Chondrocyte (in vitro differentiated cells): ENCODE measurements at places on chromosomes 11 and 22.

DNA sequence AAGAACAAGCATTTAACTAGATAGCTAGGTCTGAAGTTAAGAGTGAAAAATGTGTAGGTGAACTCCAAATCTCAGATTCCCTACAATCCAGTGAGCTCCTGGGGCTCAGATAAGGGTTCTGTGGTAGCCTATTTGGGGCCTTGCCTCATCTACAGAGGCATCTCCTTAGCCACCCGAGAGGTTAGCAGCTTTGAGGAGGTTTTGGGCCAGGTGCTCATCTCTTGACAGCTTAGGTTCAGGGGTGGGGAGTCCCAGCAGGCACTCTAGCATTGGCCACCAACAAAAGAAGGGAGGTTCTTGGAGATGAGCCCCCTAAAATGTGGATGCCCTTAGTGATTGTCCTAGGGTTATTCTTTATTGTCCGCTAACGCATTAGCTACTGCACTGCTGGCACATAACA lies 184.4 kb upstream of the B3GAT1 start:
- no peak for DNase-seq

DNA sequence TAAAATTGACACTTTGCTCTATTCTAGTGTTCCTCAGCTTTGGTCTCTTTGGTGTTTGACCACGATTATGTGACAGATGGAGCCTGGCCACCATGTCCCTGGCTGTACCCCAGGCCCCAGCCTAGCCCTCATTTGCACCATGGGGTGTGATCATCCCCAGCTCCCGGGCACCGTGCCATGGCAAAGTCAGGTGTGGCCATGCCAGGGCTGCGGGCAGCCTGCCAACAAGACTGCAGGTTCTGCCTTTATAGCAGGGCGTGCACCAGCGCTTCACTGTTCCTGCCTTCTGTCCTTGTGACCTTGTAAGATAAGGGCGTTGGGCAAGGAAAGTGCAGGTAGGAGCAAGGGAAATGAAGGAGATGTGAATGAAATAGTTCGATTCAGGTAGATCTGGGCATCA lies 22.4 kb upstream of the APOBEC3A start:
- DNase-seq: no peak

DNA sequence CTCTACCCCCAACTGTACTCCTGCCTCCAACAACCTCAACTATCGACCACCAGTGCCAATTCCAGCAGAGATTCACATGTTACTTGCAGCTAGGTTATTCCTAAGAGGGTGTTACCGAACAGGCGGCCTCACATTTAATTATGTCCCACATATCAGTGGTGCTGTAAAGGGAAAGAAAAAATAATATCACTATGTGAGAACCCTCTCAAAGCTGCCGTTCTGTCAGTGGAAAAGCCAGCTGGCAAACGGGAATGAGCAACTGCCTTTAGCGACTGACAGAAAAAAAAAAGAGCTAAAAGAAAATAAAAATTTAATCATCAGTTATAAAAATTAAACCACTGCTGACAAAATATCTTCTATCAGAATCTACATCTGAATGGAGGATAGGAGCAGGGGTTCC lies 270.8 kb upstream of the NARS2 start:
- no peak for DNase-seq

DNA sequence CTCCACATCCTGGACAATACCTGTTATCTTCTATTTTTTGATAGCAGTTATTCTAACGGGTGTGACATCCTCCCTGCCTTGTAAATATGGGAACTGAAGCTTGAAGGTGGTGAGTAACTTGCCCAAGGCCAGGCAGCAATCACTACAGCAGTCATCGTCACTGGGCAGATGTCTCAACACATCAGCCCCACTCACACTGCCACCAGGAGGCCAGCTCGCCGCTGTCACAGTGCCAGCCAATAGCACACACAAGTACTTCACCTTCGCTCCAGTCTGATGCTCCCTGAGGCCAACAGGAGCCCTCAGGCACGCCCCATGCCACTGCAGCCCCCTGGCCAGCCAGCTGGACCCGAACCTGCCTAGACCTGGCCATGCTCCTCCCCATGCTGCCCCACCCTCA lies 4.9 kb upstream of the TTLL1 start:
- DNase-seq: no peak

GRCh38 chr22:45200860-45201511 lies 37.3 kb downstream of the NUP50 start:
- peak; percentile 77 for DNase-seq

DNA sequence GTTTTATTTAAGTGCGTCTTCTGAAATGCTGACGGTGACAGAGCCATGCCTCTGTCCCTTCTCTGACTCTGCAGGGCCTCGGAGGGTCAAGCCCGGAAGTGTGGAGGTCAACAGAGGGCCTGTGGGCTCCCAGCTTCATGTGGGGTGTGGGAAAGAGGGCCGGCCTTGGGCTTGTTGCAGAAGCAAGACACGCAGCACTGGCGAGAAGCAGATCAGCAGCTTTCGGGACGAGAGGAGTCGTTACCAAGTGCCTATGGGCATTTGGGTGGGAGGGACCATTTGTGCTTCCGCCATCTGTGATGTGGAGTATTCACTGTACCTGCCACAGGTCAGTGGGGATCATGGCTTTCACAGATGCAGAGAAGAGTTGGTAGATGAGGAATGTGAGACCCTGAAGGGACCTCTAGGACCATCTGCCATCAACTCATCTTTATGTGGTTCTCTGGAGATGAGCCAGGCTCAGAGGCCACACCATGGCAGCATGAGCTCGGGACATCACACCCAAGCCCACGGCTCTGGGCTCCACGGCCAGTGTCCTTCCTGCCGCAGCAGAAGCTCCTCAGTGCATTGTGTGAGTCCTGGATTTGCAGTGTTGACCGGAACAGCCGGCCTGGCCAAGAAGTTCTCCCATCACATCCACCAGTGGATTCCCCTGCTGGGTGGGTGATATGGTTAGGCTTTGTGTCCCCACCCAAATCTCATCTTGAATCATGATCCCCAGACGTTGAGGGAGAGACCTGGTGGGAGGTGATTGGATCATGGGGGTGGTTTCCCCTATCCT lies 590.7 kb downstream of the TBC1D22A start:
- DNase-seq: no peak

DNA sequence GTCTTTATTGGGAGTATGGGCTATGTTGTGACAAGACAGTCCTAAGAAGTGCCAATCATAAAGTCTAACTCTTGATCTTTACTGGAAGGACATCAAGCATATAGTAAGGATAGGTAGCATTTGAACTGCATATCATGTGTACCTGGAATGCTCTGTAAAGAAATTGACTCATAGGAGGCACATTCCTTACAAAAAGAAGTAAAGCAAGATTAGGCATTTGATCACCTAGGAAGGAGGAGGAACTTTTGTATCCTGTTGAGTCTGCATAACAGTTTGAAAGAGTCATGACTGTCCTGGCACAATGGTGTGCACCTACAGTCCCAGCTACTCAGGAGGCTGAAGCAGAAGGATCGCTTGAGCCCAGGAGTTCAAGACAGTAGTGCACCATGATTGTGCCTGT lies 42.2 kb upstream of the DNAJB7 start:
- DNase-seq: no peak

DNA sequence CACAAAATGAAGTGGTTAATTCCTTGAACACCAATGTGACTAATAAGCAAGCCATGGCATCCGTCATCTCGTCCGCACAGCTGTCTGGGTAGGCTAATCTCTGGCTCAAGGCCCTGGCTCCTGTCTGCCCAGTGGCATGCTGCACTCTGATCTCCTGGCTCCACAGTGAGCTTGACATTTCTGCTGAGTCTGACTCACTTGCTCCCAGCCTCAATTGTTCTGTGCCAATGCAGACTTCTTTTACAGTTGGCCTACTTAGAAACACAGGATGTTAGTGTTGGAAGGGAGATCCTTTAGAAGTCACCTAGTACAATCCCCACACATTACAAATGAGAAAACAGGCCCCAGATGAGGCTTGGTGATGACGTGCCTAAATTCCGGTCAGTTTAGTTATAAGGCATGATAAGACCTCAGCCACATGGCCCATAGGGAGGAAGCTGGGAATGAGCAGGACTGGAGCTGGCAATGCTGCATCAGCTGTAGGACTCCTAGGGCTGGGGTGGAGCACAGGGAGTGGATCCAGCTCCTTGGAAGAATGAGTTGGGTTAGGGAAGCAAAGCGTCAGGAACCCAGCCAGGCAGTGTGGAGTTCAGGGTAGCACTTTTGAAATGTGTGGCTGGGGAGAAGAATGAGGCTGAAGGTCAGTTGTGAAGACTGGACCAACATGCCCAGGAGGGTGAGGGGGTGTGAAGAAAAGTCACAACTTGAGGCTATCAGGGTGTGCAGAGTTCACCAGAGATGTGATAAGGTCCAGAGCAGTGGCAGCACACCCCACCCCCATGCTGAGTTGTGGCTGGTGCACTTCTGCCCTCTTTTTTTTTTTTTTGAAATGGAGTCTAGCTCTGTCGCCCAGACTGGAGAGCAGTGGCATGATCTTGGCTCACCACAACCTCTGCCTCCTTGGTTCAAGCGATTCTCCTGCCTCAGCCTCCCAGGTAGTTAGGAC lies 70.2 kb upstream of the EED start:
- DNase-seq: no peak

GRCh38 chr11:74050465-74050864 lies 41.6 kb upstream of the UCP3 start:
- no peak for DNase-seq

- DNase-seq: peak; percentile 55
Observed at GRCh38 chr11:1471736-1472135, 14.8 kb downstream of the MOB2 start.

DNA sequence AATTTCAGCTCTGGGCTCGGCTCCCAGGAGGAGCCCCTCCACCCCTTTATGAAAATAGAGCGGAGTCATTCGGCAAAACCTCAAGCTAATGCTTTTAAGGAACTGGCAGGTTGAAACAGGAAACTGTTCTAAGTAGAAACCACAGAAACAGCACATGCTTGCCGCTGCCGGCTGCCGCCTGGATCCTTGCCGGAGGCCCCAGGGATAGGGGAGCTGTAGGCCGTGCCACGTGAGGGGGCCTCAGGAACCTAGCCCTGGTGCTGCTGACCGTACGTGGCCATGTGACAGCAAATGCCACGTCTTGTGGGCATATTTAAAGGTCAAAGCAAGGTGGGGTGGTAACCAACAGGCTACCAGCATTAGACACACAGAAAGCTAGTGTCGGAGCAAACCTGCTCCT lies 77.9 kb upstream of the TIMP3 start:
- DNase-seq: no peak

DNA sequence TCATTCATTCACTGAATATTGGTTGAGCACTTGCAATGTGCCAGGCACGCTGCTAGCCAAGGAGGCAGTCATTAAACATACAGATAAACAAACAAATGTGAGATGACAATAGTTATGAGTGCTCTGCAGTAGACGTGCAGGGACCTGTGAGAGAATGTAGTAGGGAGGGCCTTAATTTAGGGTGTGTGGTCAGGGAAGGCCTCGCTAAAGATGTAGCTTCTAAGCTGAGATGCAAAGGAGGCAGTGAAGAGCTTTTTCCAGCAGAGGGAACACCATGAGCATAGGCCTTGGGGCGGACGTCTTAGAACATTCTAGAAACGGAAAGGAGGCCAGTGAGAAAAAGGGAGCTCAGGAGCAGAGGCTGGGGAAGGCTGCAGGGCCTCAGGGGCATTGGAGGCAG lies 789 bp upstream of the NCF4 start:
- DNase-seq: no peak

DNA sequence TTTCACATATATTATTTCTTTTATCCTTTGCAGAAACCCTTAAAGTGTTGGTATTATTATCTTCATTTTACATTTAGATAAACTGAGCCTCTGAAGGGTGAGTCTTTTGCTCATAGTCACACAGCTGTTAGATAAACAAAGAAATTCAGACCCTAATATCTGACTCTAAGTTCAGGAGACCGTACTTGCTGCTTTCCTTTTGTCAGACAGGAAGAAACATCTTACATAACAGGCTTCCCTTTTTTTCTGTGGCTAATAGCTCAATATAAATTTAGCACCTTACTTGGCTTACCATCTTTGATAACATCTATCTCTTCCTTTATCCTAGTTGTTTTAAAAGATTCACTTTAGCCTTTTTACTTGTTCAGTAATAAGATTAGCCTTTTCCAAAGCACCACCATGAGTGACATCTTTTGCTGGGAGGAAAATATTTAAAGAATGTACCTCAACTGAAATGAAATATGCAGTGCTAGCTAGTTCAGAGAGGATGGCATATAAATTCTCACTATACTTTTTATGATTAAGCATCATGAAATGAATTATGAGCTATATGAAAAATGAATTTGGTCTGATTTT lies 128.6 kb downstream of the WNT11 start:
- DNase-seq: no peak

DNA sequence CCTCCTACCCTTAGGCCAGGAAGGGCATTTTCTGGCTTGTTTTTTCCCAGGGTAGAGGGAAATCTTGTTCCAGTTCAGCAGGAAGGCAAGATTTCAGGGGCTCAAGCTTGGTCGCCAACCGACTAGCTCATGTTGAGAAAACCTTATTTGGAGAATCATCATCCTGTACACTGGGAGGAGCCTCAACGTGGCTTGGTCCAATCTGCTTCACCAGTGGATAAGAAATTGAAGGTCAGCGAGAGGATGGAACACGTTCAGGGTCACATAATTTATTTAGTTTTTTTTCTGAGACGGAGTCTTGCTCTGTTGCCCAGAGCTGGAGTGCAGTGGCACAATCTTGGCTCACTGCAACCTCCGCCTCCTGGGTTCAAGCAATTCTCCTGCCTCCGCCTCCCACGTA lies 20.5 kb downstream of the FADS2 start:
- DNase-seq: no peak

GRCh38 chr11:129223701-129224149 lies 31.6 kb upstream of the ARHGAP32 start:
- no peak for DNase-seq

DNA sequence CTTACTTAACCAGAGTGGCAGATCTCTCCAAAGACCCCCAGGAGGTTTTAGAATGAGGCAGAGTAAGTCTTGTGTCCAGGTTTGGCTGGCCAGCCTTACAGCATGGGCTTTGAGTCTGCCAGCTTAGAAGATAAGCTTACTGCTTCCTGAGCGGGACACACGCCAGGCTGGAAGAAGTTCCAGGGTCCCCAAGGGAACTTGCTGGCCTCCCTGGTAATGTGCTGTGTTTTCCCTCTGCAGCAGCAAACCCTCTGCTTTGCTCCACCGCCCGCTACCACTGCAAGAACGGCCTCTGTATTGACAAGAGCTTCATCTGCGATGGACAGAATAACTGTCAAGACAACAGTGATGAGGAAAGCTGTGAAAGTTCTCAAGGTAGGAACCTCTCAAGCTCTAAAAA lies 154.2 kb downstream of the LDLRAD3 start:
- no peak for DNase-seq

DNA sequence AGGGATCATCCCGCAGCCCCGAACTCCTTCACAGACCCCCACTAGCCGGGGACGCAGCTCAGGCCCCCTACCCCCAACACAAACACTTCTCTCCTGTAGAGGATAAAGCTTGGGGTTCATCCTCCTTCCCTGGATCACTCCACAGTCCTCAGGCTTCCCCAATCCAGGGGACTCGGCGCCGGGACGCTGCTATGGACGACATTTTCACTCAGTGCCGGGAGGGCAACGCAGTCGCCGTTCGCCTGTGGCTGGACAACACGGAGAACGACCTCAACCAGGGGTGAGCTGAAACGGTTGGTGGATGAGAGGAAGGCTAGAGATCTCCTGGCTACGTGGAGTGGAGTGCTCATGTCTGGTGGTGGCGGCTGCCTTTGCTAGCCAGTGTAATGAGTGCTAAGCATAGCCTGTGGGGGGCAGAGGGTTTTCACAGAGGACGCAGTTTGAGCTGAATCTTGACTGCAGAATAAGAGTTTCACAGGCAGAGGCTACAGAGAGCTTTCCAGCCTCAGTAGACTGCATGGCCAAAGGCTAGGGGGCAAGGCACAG lies 580 bp downstream of the ILK start:
- DNase-seq: no peak

- no peak for DNase-seq
Observed at GRCh38 chr22:20494978-20495860, at the start of gene KLHL22. Gene KLHL22 (minus strand): TSS chr22:20495795. CDS start chr22:20489211, 6,584 bp downstream.

- DNase-seq: no peak
Observed at GRCh38 chr11:130814440-130815096, 101.7 kb downstream of the SNX19 start.
